ENCODE measurements at places on chromosomes 7 and 10.

- no peak for DNase-seq
These were observed 1188.3 kb upstream of the SORCS1 start for GRCh38 chr10:108352771-108353170.

- DNase-seq, result no peak
These were observed 187.9 kb downstream of the CDC14C start for GRCh38 chr7:49112222-49112621.

DNA sequence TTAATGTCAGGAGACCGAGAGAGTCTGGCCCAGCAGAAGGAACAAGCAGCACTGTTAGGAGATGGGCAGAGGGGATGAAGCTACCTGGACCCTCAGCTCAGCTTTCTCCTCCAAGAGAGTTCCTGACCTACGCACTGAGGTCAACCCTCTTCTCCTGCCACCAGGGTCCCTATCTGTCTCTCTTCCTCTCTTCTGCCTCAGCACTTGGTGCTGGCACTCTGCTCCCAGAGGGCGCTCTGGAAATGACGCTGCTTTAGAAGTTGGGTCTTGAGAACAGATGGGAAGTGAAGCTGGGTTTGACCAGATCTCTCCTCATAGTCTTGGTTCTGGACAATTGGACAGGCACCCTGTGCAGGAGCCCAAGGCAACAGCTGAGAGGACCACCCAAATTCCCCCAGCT lies 216.0 kb upstream of the AGK start:
- DNase-seq, result no peak

DNA sequence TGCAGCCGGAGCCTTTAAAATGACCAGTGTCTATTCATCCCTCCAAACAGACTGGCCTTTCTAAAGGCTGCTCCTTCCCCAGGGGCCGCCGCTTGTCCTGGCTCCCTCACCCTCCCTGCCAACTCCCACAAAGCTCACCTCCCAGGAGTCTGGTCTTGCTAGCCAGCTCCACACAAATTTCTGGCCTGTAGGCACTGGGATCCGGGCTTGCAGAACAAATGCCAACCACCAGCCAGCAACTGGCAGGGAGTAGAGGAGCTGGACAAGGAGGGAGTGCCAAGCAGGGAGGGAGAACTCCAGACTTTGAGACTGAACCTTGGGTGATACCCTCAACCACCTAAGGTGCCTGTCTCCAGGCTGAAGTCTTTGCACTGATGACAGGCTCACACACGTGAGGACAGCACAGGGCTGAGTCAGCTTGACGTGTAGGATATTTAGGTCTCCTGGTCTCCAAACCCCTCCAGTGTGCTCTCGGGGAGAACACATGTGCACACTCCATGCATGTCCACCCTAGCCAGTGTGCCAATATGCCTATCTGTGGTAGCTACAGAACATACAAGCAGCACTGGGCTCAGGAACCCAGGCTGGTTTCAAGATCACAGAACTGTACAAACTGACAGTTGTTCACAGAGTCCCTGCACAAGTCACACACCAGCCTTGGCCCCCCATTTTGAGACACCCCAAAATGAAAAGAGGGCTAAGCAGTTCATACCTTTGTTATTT lies 6.0 kb downstream of the PAX2 start:
- no peak for DNase-seq

GRCh38 chr10:88379575-88379974 lies 203.5 kb downstream of the RNLS start:
- no peak for DNase-seq

DNA sequence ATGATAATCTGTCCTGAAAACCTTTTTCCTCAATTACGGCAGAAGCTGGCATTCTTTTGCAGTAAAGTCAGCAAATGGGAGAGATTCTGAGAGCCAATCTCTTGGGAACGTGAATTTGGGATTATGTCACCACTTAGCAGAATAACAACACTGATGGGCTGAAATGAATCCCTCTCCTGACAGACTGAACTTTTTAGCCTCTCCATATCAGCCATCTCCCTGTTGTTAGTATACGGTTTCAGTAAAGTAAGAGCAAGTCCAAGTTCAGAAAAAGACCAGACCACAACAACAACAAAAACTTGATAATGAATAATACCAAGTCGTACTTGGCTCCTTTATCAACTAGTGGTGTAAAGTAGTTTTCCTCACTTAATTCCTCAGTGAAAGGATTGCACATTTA lies 1048.8 kb downstream of the GATA3 start:
- DNase-seq, result no peak

GRCh38 chr10:30784524-30784896 lies 155.0 kb upstream of the LYZL2 start:
- no peak for DNase-seq

DNA sequence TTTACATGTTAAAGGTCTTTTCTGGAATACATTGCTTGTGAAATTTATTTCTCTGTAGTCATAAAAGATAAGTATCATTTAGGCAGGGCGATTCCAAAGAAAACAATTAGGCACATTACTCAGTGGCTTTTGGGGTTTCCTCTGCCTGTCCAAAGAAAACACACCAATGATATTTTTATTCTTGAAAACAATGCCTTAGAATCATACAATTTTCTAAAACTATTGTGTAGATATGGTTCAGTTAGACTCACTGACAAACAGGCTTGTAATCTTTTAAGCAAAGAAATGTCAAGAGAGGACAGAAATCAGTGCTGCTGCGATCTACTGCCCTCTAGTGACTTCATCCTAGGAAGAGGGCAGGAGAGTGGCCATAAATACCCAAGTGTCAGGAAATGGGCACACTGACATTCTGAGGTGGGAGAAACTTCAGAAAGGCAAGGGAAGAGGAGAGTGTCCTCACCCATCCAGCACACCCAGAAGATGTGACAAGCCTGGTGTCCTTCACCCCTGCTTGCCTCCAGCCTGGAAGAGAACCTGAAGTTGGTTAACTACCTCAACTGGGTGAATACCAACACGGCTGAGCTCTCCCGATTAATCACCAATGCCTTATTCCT lies 120.5 kb downstream of the GALNT11 start:
- DNase-seq, result no peak

All from activated T-cell treated with anti-CD3 and anti-CD28 coated beads, Interleukin-2, amount 50 U/mL, for 48 hours (primary cell).